Stimulated activated CD4-positive, alpha-beta T cell treated with anti-CD3 and anti-CD28 coated beads, Interleukin-2, amount 100 ng/mL, for 4 hours (primary cell): ENCODE measurements at places on chromosomes 3 and 15.

GRCh38 chr3:155391104-155391503 is 97.6 kb upstream of the STRIT1 start:
- DNase-seq = no peak

DNA sequence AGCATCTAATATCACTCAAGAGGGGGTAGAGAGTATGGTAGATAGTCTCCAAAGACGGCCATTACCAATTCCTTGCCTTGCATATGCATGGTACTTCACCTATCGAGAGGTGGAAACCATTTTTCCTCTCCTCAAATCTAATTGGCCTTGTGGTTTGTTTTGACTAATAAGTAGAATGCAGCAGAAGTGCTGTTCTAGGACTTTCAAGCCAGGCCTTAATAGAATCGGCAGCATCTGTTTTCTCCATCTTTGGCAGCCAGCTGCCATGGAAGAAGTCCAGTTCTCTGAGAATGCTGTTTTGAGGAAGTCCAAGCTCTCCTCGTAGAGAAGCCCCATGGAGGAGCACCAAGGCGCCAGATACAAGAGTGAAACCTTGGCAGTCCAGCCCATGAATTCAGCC is 59.1 kb upstream of the RASGRP1 start:
- no peak for DNase-seq

DNA sequence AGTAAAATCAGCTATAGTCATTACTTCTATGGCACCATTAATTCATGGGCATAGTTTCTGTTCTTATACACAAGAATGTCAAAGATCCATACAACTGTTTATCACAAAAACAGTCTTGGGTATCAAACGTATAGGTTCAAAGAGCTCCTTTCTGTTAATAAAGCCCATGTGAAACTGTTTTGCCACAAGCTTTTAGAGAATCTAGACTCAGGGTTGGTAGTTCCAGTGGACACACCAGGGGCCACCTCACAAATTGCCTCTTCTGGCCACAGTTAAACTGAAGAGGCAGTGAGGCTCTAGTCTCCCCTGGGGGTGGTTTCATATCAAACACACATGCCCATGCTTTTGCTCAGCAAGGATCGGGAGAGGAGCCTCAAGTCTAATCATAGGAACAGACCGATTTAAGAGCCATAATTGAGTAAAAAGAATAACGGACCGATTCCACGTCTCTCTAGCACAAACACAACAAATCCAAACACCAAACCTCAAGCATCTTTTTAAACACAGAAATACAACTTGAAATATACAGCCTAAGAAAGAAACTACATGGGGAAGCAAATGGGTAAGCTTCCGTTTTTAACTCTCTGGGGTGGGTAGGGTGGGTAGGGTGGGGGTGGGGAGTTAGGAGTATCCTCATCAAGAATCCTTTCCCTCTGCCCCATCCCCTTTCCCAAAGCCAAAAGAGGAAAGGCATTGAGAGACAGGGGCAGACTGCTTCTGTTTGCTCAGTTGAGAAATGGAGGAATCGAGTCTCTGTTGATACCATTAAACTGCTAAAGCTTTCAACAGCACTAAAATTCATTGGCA is 443.3 kb downstream of the MAGI1 start:
- DNase-seq = no peak

DNA sequence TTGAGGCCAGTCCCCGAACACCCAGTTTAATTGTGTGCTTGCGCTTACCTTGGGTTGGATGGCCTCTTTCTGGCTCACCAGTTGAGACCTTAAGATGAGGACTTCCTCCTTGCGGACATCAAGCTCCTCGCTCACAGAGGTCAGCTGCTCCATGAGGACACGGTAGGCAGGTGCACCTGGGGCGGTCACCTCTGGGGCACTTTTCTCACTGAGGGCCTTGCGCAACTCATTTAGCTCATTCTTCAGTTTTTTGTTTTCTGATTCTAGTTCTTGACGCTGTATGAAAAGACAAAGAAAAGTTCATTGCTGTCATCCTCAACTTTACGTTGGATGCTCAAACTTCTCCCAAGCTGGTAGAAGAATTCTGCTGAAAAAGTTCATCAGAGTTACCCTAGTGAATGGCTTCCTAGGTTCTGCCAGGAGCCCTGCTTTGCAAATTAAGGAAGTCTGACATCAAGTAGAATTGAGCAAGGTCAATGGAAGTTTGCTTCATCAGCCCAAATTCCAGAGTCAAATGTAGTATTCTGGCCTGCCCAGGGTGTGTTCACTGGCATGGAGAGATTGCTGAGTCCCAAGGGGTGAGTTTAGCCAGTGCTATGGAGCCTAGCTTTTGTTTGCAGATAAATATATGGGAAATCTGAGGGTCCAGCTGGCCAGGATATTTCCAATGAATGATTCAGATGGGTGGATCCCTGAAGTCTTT is 55.8 kb upstream of the MYO5C start:
- DNase-seq = no peak

GRCh38 chr3:124619887-124620599 is 110.2 kb upstream of the UMPS start:
- DNase-seq = no peak

GRCh38 chr3:82103241-82103640 is 341.8 kb upstream of the GBE1 start:
- no peak for DNase-seq

DNA sequence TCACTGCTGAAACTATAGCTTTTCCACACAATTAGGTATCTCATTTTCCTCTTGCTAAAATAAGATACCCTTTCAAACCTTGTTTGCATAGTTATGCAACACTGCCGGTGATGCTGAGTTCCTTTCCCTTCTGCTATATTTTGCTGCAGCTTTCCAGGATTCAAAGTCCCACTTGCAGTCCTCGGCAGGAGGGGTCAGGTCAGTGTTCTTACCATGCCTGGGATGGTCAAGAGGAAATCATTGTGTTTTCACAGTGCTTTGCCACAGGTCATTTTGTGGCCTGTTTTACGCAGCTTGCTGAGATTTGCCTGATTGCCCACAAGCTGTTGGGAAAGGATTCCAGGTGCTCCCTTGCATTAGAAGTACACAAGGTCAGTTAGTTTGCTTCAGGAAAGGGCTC is 156.9 kb downstream of the B3GALNT1 start:
- DNase-seq = no peak

- DNase-seq = no peak
Measured at GRCh38 chr15:66264859-66265513, 11.4 kb upstream of the MEGF11 start.

DNA sequence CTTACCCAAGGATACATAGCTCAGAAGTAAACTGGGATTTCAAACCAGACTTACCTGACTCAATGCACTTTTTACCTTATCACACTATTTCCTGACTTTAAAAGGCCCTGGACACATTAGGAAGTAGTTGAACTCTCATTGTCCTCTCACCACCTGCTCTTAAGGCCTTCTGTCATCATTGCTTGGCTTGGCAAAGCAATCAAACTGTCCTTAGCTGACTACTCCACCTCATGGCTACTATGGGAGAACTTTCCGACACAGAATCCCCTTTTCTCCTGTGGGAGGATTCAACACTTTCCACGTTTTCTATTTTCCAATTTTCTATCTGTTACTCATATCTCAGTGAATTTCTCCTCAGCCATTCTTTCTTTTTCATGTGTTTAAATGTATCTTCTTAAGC is 55.4 kb downstream of the ZNF148 start:
- no peak for DNase-seq

- DNase-seq = no peak
Measured at GRCh38 chr3:71709908-71710511, 15.2 kb downstream of the EIF4E3 start.

DNA sequence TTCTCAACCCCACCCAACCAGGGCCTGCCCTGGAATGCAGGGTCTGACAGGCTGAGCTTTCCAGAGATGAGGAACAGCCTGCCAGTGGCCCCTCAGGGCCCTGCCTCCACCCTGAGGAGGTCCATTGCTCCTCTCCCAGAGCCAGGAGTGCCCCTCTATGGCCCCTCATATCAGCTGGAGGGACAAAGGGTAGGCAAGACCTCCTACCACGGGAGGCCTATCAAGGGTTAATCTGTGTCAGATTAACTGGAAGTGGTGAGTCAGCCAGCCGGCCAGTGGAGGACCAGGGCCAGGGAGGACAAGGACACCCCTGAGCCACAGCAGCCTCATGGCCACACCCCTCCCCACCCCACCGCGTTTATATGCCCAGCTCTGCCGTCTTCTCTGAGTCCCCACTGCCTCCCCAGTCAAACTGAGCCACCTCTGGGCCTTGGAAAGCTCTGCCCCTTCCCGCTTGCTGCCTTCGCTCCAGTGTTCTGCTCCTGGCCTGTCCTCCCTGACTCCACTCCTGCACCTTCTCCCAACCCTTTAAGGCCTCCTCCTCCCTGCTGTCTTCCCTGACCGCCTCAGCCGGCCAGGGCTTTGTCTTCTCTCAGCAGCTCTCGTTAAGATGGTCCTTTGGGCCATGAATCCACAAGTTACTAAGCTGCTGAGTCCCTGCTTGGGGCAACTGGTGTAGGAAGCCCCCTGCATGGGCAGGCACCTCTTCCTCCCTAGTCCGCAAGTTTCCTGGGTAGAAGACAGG is 6.5 kb downstream of the CCDC33 start:
- DNase-seq = no peak

DNA sequence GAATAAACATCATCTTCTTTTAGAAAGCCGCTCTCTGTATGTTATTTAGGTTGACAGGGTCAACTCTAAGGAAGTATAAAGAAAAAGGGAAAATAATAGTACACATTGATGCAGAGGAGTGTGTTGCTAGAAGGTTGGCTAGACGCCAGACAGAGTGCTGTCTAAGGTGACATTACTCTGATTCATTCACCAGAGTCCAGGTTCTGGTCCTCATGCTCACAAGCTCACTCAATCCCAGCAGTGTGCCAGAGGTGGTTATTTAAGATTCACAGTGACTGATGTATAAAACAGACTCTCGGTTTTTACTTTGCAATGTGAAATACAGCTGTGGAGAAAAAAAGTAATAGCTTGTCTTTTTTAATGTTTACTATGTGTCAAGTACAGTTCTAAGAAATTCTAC is 1.7 kb downstream of the CFAP44 start:
- no peak for DNase-seq
